ENCODE measurements at places on chromosomes 2 and 18.

GRCh38 chr2:138125306-138126288 lies 161.3 kb downstream of the HNMT start:
- DNase-seq, result no peak

DNA sequence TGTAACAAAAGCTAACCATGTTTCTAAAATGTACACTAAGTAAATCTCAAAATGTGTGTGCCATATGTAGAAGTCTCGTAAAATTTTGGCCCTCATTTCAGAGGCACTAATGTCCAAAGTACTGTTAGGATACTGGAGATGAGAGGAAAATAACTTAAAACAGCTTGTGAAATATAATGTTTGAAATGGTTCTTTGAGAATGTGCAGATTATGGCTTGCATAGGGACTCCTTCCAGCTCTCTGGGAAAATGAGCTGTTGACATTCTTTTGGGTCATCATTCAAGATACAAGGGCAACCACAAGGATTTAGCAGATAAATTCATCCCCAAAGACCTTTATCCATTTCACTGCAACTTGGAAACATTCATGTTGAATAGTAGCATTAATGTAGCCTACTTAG lies 38.1 kb upstream of the OTX1 start:
- DNase-seq, result no peak

- no peak for DNase-seq
Measured at GRCh38 chr2:122856696-122857095, 1101.2 kb downstream of the TSN start.

DNA sequence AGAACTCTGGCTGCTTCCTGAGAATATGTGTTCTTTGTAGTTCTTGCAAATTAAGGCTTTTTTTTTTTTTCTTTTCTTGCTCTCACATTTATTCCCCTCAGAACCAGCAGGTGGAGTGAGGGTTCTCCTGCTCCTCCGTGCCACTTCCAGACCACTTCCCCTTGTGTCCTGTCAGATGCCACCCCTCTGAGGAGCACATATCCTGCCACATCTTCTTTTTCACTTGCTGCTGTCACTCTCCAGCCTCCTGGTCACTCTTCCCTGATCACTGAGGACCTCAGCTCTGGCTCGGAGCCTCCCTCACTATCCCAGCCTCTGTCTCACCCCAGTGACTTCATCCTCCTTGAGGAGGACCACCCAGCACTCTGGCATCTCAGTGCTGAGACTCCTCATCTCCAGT lies 100.5 kb downstream of the TACR1 start:
- DNase-seq, result peak; percentile 67

- peak; percentile 77 for DNase-seq
Measured at GRCh38 chr2:47221039-47221438, 65.9 kb upstream of the STPG4 start.
